NCI-H1930 (cell line): ENCODE measurements at places on chromosomes 4 and X.

- no peak for DNase-seq
These were observed 29.1 kb upstream of the MMAA start for GRCh38 chr4:145589916-145590702.

DNA sequence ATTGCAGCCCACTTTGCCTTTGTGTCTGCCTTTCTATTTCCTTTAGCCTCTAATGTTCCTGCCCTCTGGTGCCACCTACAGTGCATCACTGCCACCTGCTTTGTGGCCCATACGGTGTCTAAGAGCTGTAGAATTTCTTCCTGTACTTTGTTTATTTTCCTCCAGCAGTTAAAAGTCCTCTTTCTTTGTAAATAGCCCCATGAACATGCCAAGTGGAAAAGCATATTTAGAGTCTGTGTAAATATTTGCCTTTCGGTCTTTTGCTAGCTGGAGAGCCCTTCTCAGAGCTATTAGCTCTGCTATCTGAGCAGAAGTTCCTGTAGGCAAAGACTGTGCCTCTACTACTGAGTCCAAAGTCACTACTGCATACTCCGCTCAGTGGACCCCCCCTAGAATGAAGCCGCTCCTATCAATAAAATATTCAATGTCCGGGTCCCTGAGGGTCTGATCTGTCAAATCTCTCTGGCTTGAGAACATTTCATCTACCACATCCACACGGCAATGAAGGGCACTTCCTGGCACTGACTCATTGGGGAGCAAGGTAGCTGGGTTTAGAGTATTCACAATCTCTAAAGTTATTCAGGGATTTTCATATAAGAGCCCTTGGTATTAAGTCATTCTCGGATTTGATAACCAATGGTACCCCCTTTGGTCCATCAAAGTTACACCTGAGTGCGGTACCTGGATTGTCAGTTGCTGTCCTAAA lies 36.3 kb downstream of the SULT1E1 start:
- DNase-seq, result no peak

DNA sequence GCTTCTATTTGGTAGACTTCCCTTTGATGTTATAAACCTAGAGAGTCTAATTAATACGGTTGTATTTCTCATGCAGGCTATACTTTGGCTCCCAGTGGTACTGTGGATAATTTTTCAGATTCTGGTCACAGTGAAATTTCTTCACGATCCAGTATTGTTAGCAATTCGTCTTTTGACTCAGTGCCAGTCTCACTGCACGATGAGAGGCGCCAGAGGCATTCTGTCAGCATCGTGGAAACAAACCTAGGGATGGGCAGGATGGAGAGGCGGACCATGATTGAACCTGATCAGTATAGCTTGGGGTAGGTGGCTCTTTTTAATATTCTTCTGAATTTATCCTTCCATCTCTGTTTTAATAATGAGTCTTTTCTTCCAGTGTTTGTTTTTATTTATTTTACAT lies 249.7 kb downstream of the RAPGEF2 start:
- DNase-seq, result no peak

DNA sequence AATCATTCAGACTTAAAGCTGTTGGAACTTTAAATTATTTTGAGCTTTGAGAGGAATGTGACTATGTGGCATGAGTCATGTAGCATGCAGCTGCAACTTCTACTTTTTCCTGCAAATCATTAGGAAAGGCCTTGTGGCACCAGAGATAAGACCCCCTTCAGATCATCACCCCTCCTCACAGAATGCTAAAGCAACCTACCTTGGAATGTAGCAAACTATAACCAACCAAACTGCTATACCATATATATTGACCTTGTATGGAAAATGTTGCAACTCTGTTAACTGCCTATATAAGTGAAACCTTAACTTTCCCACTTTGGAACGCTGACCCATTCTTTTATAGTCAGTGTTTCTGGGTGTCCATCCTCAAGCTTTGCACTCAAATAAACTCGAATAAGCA lies 32.0 kb downstream of the ATXN3L start:
- DNase-seq, result no peak

- no peak for DNase-seq
These were observed 24.6 kb downstream of the CFAP299 start for GRCh38 chr4:80360084-80360483.
